ENCODE measurements at places on chromosomes 2 and 18.
A peak's percentile ranks its signal among the peaks of the same experiment; 100 is the strongest.

GRCh38 chr2:168439536-168439935, 16.5 kb upstream of the CERS6 start:
- no peak for DNase-seq

- no peak for DNase-seq
These were observed 34.4 kb upstream of the TRAPPC8 start for GRCh38 chr18:31977270-31977872.

DNA sequence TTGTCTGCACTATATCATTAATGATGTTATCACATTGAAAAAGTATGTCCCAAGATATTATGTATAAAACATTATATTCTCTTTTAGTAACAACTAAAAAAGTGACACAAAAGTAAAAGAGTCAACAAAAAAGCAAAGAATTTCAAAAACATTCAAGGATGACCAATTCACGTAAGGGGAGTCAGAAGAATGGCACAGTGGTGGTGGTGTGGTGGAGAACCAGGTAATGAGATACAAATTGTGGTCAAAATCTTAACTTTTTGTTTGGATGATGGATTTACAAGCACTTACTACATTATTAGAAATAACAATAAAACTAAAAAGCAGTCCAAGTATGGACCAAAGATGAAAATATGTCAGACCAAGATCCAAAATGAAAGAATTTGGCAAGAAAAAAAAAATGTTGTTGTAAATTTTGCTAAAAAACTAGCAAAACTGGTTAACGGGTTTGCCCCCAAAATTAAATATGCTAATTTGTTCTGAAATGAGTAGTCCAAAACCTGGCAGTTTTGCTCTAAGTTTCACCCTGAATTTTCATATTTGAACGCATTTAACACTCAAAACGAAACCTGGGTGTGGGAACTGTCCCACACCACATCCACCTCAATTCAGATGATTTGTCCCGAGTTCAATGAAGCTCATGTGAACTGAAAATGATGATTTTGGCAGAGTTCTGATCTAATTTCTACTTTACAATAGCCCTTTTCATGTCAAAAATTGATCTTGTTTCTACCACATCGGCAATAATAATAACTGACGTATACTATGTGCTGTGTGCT, 135.8 kb downstream of the IKZF2 start:
- no peak for DNase-seq

DNA sequence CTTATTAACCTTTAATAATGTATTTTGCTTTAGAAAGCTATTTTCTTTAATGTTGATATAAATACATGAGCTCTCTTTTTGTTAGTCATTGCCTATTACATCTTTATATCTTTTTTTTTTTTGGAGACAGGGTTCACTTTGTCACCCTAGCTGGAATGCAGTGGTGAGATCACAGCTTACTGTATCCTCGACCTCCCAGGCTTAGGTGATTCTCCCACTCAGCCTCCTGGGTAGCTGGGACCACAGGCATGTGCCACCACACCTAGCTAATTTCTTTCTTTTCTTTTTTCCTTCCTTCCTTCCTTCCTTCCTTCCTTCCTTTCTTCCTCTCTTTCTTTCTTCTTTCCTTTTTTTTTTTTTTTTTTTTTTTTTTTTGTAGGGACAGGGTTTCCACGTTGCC, 15.4 kb downstream of the NAB1 start:
- no peak for DNase-seq

DNA sequence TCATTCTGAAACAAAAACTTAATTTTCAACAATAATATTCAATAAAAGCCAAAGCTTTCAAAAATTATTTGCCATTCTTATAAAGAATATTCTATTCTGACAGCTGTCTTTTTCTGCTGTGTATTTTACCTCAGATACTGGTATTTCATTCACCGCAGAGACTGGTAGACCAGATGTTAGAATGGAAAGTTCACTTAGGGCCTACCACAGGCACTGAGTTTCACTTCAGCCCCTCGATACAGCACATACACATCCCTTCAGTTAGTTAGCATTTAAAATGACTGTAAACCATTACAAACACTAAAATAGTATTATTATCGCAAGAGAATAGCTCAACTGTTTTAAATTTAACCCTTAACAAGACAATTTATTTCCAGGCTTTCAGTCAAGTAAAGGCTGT, 24.2 kb upstream of the GATA6 start:
- DNase-seq = no peak

GRCh38 chr2:167183931-167184330, 295.7 kb downstream of the XIRP2 start:
- no peak for DNase-seq

- no peak for DNase-seq
These were observed 37.3 kb downstream of the RHBDD1 start for GRCh38 chr2:226873051-226873620.

GRCh38 chr2:191670076-191670475, 7.9 kb upstream of the NABP1 start:
- DNase-seq = no peak

- no peak for DNase-seq
These were observed 877 bp upstream of the BCL2L11 start for GRCh38 chr2:111119822-111120252.

DNA sequence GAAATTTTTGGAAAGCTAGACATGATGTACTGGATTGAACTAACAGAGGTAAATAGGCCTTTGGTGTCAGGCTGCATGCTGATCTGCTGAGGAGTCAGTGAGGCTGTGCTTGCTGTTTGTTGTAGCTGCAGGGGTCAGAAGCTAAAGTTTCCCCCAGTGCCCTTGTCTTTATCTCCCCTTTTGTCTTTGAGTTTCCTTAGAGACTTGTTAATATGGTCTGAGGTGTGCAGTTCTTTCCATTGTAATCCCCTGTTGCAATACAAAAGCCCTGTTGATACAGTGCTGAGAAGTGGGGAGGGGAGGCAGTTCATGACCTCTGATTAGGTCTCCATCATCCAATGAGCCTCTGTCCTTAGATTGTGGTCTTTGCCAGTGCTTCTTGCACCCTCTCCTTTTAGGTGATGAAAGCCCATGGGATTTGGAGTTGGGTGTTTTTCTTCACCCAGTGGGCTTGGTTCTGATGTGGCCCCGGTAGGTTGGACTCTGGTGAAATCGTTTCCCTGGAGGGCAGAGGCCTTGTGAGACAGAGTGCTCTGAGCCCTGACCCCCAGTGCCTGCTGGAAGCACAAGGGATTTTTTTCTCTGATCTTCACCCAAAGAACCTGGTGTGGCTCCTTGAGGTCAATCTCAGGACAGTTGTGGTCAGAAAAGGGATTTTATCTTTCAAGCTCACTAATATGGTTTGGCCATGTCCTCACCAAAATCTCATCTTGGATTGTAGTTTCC, 163.1 kb downstream of the TMEM18 start:
- no peak for DNase-seq

GRCh38 chr2:57156231-57156924, 890.2 kb upstream of the VRK2 start:
- no peak for DNase-seq

DNA sequence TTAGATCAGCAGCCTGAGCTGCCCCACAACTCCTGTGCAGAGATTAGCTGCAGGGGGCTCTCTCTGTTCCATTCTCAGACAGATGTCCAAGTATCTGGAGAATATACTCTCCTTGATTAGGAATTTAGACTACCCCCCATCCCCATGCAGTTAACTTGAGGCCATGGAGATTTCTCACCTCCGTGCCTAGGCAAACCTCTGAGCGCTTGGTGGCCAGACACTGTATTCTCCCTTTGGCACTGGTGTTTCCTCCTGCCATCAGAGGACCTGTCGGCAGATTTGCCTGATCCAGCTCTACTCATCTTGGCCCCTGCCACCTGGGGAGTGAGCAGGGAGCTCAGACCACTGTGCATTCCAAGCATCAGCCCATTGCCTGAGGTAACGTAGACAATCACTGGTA, 48.3 kb downstream of the ZNF804A start:
- no peak for DNase-seq

DNA sequence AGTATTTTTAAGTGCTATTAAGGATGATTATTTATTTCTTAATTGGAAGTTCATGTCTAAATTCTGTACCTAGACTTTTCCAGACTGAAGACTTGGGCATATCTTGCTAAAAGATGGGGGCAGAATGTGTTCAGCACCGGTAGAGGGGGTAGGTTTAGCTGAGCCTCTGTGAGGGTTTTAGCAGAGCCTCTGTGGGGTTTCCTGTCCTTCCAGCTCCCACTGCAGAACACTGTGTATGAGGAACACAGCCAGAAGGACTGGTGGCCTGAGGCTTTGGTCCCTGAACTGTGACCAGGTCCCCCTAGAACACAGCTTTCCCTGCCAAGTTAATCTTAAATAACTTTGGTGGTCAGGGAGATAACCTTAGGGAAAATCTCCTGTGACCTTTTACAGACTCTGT, 123.4 kb upstream of the EPC2 start:
- no peak for DNase-seq

DNA sequence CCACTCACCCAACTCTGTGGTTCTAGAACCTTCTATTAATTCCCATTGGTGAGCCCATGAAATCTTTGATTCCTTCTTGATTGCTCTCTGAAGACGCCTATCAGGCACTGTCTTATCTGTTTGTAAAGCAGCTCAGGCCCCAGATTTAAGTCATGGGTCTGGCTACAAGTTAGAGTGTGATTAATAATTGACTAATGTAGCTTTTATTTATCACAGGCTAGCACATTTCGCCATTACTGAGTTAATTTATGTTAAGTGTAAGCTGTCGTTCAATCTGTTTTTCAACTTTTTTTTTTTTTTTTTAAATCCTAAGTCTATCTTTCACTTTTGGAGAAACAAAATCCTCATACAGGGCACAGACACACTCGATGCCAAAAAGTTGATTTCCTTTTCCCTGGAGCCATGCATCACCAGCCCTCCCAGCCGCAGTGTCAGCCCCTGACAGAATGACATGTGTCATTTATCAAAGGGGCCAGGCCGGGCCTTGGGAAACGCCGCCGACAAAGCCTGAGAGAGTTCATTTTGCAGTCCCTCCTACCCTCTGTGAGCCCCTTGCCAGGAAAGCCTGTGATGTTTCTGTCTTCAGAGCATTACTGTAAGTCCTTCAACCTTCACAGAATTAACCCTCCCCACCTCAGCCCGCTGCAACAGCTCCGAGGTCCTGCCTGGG, 15.8 kb downstream of the TSHZ1 start:
- no peak for DNase-seq

DNA sequence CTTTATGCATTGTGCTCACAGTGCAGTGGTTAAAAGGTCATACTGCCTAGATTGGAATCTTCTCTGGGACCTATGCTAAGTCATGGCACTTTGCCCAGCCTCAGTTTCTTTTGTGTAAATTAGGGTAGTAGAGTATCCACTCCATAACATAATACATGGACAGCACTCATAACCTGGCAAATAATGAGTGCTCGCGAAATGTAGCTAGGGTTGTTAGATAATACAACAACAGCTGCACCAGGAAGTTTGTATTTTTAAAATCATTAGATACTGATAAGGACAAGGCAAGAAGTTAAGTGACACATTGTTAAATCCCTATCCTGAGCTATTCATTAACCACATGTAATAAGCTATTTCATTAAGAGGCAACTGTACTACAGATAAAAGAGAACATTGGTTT, 13.8 kb upstream of the PLA2R1 start:
- DNase-seq = no peak

GRCh38 chr2:74876081-74876886, 42.4 kb downstream of the HK2 start:
- peak; percentile 9 for DNase-seq

DNA sequence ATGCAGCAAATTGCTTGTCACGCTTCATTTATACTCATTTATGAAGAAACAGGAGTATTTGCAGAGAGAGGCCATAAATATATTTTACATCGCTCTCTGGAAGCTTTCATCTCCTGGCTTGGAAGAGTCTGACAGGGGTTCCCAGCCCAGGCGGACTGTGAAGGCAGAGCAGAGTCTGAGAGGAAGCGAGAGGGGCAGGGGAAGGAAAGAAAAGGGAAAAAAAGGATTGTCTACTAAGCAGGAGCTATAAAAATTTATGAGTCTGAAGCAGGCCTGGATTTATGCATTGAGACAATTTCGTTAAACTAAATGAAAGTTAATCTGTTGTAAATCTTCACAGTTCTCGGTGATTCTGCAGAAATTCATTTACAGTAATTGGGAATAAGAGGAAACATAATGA, 143.9 kb upstream of the GYPC start:
- no peak for DNase-seq

- no peak for DNase-seq
These were observed 359.8 kb upstream of the SALL3 start for GRCh38 chr18:78619854-78620253.

- no peak for DNase-seq
These were observed 95.4 kb downstream of the LAMA1 start for GRCh38 chr18:7021994-7022840.

DNA sequence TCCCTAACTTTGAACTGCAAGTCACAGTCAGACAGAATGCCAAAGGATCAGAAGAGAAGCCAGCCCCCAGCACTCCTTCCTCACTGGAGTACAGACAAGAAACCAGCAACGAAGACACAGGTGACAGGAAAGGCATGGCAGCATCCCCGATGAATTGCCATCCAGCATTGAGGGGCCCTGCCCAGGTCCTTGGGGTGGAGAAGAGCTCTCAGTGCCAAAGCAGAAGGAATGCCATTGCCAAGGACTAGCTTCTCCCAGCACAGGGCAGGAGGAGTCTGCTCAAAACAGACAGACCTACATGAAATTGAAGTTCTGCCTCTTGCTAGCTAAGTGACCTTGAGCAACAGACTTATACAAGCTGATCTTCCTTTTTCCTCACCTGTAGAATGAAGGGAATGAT, 220.1 kb downstream of the L3MBTL4 start:
- no peak for DNase-seq

GRCh38 chr18:25067275-25068025, 284.5 kb downstream of the ZNF521 start:
- DNase-seq = no peak

GRCh38 chr2:136117391-136117841, 533 bp downstream of the CXCR4 start:
- no peak for DNase-seq

DNA sequence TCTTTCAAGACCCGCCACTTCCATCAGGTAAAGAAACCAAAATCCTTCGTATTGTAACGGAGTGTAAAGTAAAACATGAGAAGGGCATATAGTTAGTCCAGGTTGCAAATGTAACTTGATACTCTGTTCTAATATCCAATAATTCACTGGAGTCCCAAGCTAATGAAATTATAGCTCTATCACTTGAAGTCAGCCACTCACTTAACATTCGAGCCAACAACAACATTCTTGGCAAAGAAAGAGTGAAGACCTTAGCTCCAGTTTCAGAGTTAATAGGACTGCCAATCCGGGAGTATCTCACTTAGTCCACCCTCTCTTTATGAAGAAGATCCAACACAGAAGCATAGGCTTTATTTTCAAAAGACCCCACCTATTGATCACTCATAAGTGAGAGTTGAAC, 298.0 kb upstream of the SOX11 start:
- no peak for DNase-seq

- DNase-seq = no peak
These were observed 420.2 kb downstream of the THSD7B start for GRCh38 chr2:137185378-137186078.

- no peak for DNase-seq
These were observed 32.7 kb upstream of the ZDBF2 start for GRCh38 chr2:206241736-206242135.

- no peak for DNase-seq
These were observed 62.7 kb downstream of the ZCCHC2 start for GRCh38 chr18:62585274-62586150.

- no peak for DNase-seq
These were observed 770.8 kb downstream of the DSC3 start for GRCh38 chr18:30271716-30272115.

GRCh38 chr2:47272031-47272864, 117.1 kb upstream of the STPG4 start:
- peak; percentile 28 for DNase-seq

GRCh38 chr2:73103018-73103542, 9.7 kb downstream of the RAB11FIP5 start:
- DNase-seq = no peak

- DNase-seq = no peak
These were observed 35.1 kb downstream of the TGFA start for GRCh38 chr2:70518557-70518956.

GRCh38 chr2:159089543-159089942, 121.1 kb downstream of the TANC1 start:
- no peak for DNase-seq
